ENCODE measurements at places on chromosomes 6 and 20. TPM values are rescaled to one million over a fixed set of nuclear protein-coding genes. Genes with fewer than 3 reads are reported as not detected.

DNA sequence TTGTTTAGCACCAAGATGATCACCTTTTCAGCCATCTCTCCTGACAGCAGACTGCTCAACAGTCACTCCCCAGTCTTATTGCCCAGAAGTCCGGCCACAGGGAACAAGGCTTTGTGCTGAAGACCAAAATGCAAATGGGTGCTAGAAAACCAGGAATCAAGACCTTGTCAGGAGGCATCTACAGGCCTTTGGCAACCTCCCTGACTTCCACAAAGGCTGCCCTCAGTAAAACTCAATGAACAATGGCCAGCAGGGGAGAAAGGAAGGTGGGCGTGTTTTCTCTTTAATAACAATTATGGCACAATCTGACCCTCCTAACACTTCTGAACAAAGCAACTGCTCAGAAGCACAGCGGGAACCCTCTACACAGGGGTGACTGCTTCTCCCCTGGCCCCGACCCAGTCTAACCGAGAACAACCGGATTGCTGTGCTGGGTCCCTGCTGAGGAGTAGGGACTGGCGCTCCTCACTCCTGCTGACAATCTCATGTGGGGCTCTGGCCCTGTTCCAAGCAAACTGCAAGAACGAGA, 41.6 kb downstream of the PLCG1 start:
- no peaks in the 10 kb centered on the region for H3K4me1 ChIP-seq
- H3K4me3 ChIP-seq: no peak overlapping the region
- no peak for DNase-seq
- H3K27ac ChIP-seq: no peak overlapping the region
- H3K27me3 ChIP-seq: no peaks in the 10 kb centered on the region
- peaks cover 33% of the 10 kb centered on the region for H3K36me3 ChIP-seq

- no peaks in the 10 kb centered on the region for H3K36me3 ChIP-seq
- no peak overlapping the region for H3K27ac ChIP-seq
- no peaks in the 10 kb centered on the region for H3K27me3 ChIP-seq
- H3K4me3 ChIP-seq: no peak overlapping the region
These were observed 115.1 kb downstream of the QKI start for GRCh38 chr6:163529605-163530004.

DNA sequence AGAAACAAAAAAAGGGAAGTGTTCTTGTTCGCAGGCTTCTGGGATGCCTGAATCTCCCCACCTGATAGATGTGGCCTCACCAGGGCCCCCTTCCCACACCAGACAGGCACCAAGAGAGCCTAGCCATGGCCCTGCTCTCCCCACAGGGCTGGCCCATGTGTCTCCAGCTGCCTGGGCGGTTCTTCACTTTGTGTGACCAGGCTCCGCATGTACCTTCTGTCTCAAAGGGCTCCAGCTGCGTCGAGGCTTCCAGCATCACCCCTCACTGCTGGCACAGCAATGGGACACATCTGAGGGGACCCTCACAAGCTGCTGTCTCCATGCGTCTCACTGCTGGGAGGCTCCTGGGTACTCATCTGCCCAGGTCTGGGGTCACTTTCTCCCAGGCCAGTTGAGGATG, 362.9 kb downstream of the ZFAND3 start:
- no peak overlapping the region for H3K4me3 ChIP-seq
- H3K36me3 ChIP-seq: no peaks in the 10 kb centered on the region
- H3K27ac ChIP-seq: no peak overlapping the region
- no peak for DNase-seq

- no peaks in the 10 kb centered on the region for H3K4me1 ChIP-seq
- H3K27ac ChIP-seq: no peak overlapping the region
- no peaks in the 10 kb centered on the region for H3K36me3 ChIP-seq
- H3K27me3 ChIP-seq: no peaks in the 10 kb centered on the region
These were observed 179.9 kb upstream of the DTNBP1 start for GRCh38 chr6:15842727-15843117.

DNA sequence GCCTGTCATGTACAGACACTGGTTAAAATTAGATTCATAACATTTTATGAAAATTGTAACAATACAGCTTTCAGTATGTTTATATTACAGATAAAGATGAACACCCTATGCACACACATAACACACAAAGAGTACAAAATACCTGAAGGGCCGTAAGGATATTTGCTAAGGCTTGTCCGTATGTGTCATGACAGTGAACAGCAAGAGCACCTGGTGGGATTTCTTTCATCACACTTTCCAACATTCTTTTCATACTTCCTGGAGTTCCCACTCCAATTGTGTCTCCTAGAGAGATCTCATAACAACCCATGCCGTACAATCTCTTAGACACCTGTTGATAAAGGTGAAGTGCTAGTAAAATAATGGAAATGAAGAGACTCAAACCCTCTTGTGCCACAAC, 83.7 kb downstream of the HMGCLL1 start:
- DNase-seq: no peak
- no peak overlapping the region for H3K27ac ChIP-seq
- H3K4me3 ChIP-seq: no peak overlapping the region
- H3K4me1 ChIP-seq: no peaks in the 10 kb centered on the region
- H3K27me3 ChIP-seq: no peaks in the 10 kb centered on the region

DNA sequence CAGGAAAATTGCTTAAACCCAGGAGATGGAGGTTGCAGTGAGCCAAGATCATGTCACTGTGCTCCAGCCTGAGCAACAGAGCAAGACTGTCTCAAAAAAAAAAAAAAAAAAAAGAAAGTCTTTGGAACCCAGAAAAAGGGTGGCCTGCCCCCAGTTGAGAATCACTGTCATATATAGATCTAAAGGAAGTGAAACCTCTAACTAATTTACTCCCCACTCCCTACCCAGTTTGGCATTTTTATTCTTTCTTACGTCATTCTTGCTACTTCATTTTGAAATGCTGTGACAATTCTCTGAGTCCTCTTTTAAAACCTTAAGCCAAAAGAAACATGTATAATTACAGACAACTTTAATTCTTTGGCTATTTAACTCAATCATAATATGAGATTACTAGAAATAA, 254.8 kb downstream of the CDC5L start:
- H3K4me1 ChIP-seq: no peaks in the 10 kb centered on the region
- no peak overlapping the region for H3K4me3 ChIP-seq
- no peak overlapping the region for H3K27ac ChIP-seq
- no peaks in the 10 kb centered on the region for H3K36me3 ChIP-seq

DNA sequence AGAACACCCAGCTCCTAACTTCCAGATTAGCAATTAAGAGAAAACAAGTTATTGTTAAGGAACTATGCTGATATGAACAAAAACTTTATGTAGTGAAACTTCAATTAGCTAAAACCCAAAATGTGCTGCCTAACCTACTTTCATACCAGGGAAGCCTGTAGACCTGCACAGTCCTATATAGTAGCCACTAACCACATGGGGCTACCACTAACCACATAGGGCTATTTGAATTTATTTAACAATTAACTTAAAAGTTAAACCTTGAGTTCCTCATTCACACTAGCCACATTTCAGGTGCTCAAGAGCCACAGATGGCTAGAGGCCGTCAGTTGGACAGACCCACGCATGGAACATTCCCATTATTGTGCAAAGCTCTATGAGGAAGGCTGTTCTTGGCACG, 72.4 kb upstream of the LAMP5 start:
- no peak overlapping the region for H3K27ac ChIP-seq
- no peak overlapping the region for H3K4me3 ChIP-seq
- no peaks in the 10 kb centered on the region for H3K36me3 ChIP-seq
- no peak for DNase-seq
- H3K4me1 ChIP-seq: no peaks in the 10 kb centered on the region

SRMS gene
- 0.29 TPM for total RNA-seq

All from H1 (cell line).